Kidney (tissue), 22 donors: ENCODE measurements at places on chromosomes 7 and 10.

GRCh38 chr10:15455456-15455855 lies 84.4 kb upstream of the FAM171A1 start:
- DNase-seq, result no peak

DNA sequence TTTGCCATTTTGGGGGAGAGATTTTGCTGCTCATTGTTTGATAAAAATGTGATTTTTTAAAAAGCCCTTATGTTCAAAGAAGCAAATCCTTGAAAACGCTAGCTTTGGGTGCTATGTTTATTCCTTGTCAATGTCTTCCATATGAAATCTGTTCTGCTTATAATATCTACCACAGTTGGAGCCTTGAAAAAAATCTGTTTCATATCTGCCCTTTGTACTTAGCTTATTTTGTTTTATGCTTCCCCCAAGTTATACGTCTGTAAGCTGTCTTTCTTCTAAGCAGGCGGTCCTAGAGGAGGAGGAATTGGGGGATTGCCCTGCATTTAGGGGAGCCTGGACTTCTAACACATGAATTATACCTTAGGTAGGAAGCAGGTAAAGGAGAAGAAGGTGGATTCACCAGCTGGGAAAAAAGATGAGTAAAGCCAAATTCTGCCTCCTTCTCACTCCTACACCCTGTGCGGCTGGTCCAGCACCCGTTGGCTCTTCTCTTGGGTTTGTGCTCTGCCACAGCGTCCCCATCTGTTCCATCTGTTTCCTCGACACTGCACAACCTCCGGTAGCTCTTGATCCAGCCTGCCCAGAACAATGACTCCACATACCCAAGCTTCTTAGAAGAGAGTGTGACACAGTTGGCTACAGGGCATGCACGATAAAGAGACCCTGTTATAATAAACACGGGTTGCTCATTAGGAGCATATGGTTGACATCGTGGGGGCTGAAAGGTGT lies 31.9 kb upstream of the NEUROD6 start:
- no peak for DNase-seq

DNA sequence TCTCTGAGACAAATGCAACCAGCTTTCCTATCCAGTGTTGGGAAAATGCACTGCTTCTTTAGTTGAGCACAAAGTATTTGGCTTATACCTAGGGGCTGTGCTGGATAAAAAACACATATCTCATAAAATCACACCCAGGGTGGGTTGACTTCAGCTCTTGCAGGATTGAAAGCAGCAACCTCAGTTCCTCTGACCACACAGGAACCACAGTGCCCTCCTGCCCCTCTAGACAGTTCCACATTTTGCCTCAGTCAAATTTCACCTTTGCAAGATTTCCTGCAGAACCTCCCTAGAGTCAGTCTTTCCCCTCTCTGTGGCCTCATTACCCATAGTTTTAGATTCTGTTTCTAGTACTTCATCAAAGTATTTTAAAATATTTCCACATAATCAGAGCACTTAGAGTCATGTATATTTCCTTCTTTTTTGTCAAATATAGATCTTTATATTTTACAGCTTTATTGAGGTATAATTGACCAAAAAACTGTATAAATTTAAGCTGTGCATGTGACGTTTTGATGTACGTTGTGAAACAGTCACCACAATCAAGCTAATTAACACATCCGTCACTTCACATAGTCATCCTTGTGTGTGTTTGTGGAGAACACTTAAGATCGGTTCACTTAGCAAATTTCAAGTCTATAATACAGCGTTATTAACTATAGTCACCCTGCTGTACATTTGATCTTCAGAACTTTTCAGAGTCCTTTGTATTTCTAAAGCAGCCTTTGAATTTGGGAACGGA lies 37.0 kb upstream of the EGR2 start:
- DNase-seq, result no peak

DNA sequence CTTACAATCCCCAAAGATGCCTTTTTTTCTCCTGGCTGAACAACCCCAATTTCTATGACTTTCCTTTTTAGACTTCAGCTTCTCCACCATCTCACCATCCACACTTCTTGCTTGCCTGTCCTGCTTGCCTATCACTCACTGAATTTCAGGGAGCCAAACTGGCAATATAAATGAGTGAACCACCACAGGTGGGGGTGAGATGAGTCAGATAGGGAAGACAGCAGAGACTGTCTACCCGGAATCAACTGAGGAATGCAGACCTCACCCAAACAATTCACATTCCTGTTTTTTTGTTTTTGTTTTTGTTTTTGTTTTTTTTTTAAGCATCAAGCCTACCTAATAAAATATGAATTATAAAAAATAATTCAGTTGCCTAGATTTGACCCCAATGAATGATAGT lies 273.8 kb downstream of the NRG3 start:
- DNase-seq, result no peak

DNA sequence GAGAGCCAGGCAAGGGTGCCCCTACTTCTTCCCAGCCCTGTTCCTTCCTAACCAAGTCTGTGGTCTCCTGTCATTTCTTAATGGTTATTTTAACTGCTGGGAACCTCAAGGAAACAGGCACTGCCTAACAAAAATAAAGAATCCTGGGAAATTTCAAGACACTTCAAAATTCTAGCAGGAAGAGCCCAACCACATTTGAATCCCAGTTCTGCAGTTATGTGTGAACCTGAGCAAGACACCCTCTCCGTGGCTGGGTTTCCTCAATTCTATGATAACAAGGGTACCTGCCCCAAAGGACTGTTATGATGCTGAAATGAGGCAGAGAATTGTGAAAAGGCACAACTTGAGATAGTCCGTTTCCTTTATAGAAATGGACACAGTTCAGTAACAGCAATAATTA lies 36.2 kb upstream of the DUSP5 start:
- no peak for DNase-seq

DNA sequence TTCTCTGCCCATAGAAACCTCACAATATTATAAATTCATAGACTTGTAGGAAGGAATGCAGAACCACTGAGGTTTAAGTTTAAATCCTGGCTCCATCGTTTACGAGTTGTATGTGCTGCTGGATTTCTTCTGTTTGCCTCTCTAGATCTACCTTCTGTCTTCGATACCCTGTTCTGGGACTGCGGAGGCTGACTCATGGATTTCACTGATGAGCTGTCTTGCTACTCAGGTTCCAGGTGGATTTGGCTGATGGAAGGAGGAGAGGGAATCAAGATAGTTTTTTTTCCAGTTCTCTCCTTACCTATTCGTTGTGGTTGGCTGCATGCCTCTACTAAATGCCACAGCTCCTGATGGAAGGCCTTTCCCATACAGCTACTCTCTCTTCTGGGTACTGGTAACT lies 375.8 kb downstream of the REEP3 start:
- no peak for DNase-seq

GRCh38 chr7:23530405-23530804 lies 1.4 kb downstream of the TRA2A start:
- DNase-seq, result no peak

GRCh38 chr7:150874401-150875198 lies 22.3 kb downstream of the AOC1 start:
- DNase-seq, result no peak

- no peak for DNase-seq
Observed at GRCh38 chr7:138952791-138953190, 28.4 kb downstream of the KIAA1549 start.

DNA sequence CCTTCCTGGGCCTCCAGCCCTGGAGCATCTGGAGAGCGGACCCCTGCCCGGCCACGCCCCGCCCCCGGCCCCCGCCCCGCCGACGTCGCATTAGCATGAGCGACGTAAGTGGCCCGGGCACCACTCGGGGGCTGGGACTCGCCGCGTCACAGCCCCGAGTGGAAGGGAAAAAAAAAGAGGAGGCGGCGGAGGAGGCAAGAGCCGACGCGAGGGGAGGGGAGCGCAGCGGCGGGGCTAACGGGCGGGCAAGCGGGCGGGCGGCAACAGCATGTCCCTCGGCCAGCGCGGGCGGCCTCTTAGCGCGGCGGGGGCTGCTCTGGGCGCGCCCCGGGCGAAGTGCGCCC lies at the start of gene SLC18A3:
Gene SLC18A3, plus strand, starts transcription at position 197 of the 344 bp plus-strand sequence. CDS start 431 bp downstream, outside the sequence.
- no peak for DNase-seq

GRCh38 chr10:17506390-17506789 lies 52.0 kb upstream of the ST8SIA6 start:
- no peak for DNase-seq

- DNase-seq, result no peak
Observed at GRCh38 chr7:73966941-73967831, 60.8 kb upstream of the ELN start.

DNA sequence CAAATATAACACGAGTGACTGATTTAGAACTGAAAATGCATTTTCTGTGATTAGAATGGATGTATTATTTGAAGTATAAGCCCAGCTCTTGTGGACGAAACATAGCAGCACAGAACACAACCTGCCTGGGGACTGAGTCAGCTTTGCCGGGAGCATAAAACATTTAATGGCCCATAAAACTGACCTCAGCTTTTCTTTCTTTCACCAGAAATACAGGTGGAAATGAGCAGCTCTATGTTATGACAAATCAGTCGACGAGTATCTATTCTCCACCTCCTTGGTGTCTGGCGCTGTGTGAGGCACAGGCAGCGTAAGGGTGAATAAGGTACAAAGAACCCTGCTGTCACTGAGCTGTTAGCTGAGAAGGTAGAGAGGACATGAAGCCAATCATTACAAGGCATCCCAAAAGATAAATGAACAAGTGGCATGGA lies 471.6 kb upstream of the AKR1E2 start:
- no peak for DNase-seq

GRCh38 chr10:66684581-66684980 lies 241.3 kb upstream of the LRRTM3 start:
- no peak for DNase-seq

DNA sequence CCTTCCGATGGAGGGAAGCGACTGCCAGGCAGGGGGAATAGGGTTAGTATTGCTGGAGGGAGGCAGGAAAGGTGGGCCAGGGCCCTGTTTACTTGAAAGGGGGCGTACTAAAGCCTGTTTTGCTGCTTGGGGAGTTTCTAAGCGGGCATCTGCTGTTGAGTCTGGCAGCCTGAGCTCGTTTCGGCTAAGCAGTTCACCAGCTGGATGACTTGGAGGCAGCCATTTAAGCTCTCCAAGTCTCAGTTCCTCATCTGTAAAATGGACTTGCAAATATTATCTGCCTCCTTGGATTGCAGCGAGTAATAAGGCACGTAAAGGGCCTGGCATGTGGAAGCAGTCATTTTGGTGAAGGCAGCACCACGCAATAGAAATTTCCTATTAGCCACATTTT lies 44.0 kb downstream of the LDB3 start:
- no peak for DNase-seq

- DNase-seq, result no peak
Observed at GRCh38 chr7:138892006-138892630, 89.1 kb downstream of the KIAA1549 start.

DNA sequence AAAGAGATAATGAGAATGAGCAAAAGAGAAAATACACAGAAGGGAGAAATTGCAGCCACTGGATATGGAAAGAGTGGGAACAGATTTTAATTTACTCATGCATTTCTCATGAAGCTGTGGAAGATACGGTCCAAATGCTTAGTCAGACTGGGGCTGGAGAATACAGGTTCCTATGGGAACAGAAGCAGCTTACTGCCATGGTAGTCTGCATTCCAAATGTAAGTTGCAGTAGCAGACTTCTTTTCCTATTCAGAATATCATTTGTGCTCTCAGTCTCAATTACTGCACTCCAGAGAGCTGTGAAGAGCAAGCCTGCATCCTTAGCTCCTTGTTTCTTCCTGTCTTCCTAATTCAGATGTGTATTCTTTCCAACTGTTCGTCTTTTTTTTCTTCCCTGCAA lies 190.8 kb upstream of the TMEM196 start:
- no peak for DNase-seq

DNA sequence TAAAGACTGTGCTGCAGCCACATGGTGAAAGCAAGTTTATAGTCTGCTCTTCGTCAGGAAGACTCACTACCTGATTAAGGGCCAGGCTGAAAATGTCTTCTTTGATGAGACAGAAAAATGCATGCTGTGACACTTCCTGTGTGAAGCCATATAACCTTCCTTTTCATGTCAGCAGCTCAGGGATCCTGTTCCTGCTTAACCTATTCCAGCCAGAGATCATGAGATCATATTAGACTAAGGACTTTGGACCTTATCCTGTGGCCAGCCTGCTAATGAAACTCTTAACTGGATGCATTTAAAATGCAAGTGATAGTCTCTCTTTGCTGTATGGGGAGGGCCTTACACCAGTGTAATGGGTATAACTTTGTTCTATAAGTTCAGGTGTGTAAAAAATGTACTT lies 165.2 kb downstream of the PTEN start:
- no peak for DNase-seq

- peak; percentile 71 for DNase-seq
Observed at GRCh38 chr7:73701357-73701995, 18.0 kb downstream of the STX1A start.

GRCh38 chr7:42269161-42269560 lies 32.2 kb upstream of the GLI3 start:
- DNase-seq, result no peak

DNA sequence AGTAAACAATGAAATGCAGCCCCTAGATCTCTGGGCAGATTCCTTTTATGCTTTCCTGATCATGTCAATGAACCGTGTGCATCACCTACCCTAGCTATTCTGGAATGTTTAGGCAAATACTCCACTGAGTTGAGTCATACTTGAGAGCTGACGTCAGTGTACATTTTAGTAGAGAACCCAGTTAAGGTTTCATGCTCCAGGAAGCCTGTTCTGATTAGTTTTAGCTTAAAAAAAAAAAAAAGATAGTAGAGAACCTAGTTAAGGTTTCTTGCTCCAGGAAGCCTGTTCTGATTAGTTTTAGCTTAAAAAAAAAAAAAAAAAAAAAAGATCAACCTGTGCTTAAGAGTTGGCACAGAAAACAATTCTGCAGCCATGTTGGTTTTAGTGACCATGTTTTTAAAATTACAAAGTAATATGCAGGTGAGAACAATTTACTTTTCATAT lies 3.7 kb upstream of the MCU start:
- no peak for DNase-seq

- DNase-seq, result no peak
Observed at GRCh38 chr7:50954716-50955115, 172.0 kb upstream of the GRB10 start.
